ENCODE measurements at places on chromosomes 11 and 22.

DNA sequence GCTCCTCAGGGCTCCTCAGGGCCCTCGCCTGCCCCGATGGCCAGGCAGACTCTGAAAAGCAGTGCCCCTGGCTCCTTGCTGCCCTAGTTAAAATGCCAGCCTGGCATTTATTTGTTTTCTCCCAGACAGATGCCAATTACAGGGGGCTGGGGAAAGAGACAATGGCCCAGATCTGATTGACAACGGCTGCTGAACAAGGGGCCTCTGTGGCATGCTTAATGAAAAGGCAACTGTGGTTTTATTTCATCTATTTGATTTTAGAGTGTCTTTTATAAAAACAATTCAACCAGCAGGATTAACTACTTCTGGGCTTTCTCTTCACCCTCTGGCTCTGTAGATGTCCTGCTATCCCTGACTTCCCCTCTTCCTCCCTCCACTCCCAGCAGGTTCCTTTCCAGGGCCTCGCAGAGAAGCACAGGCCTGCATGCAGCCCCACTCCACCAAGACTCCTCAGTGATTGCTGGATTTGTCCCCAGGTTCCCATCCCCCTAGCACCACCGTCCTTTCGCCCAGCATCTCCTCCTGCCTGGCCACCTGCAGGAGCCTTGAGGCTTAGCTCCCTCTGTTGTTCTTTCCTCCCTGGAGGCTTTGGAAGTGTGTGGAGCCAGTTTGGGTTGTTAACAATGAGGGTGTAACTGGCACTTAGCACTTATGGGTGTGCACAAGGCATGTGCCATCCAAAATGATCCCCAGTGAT is 171.1 kb downstream of the TENM4 start:
- DNase-seq = no peak

DNA sequence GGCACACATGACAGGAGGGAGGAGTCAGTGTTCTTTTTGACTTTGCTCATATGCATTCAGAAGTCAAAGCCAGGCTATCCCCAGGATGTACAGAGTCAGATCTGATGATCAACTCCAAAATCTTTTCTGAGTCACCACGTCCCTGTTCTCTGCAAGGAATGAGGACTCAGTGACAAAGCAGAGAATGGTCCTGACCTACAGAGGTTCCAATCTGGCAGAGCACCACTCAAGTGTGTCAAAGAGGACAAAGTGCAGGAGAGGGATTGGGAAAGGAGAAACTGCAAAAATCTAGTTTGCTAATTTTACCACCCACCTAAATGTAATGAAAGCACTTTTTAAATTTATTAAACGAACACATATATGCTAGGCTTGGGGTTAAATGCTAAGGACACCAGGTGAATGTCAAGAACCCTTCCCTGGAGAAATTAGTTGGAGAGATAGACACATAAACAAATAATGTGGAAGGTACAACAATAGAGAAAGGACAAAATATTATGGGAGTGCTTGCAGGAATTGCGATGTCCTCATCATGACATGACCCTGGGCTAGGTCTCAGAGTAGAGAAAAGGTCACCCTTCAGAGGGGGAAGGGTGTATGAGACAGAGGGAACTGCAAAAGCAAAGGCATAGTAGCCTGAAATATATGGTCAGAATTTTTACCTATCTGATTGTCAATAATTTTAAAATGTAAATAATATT is 56.3 kb downstream of the MTNR1B start:
- peak; percentile 39 for DNase-seq

DNA sequence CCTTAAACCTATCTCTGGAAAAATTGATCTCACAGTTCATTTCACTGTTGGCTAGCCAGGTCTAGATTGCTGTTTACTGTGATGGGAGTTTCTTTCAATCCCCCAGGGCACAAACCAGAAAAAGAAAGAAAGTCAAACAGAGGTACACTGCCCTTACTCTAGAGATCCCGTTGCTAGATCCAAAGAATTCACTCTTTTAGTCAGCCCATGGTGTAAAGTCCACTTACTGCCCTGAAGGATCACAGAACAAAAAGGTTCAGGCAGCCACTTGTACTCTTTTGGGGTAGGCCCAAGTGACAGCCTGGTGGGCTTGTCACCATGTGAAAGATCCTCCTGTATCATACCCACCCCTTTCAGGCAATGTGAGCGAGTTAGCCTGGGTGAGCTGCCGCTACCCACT is 162.6 kb upstream of the CCDC179 start:
- DNase-seq = no peak

- DNase-seq = no peak
Measured at GRCh38 chr11:92845805-92846204, 123.6 kb upstream of the MTNR1B start.

GRCh38 chr11:45158210-45158731 is 11.8 kb downstream of the PRDM11 start:
- DNase-seq = no peak

GRCh38 chr11:1181853-1182535 is 24.2 kb downstream of the MUC5AC start:
- no peak for DNase-seq

GRCh38 chr11:102478673-102479299 is 26.2 kb upstream of the TMEM123 start:
- peak; percentile 30 for DNase-seq

DNA sequence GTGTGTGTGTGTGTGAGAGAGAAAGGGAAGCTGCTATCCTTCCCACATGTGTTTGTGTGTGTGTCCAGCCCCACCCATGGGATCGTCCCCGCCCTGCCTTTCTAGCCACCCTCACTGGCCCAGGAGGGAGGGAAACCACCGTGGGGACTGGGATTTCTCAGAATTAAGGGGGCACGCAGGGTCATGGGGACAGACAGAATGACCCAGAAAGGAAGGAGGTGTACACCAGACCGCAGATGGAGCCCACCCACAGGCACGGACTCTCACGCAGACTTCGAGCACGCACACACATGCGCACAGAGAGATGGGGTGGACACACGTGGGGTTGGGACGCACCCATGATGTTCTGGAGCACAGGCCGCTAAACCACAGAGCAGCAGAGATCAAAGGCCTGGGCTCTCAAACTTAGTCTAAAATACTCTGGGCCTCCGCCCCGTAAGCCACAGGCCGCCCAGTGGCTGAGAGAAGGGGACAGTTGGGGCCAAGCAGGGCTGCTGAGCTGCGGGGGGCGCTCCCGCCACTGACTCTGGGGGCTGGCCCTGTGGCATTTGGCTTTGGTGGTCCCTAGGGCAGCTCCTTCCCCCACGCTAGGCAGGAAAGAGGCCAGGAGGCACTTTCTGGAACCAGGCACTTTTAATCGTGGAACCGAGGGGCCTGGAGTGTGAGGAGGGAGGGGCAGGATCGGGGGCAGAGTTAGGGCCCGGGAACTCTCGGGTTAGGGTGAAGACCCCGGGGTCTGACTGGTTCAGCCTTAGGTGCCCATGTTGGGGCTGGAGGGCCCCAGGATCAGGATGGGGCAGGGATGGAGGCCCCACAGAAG is 1.5 kb downstream of the IFITM5 start:
- DNase-seq = peak; percentile 46

- peak; percentile 92 for DNase-seq
Measured at GRCh38 chr11:3160252-3161031, 4.7 kb downstream of the OSBPL5 start.
